ENCODE measurements at places on chromosomes 5 and 9. TPM values are rescaled to one million over a fixed set of nuclear protein-coding genes. Genes with fewer than 3 reads are reported as not detected.

DNA sequence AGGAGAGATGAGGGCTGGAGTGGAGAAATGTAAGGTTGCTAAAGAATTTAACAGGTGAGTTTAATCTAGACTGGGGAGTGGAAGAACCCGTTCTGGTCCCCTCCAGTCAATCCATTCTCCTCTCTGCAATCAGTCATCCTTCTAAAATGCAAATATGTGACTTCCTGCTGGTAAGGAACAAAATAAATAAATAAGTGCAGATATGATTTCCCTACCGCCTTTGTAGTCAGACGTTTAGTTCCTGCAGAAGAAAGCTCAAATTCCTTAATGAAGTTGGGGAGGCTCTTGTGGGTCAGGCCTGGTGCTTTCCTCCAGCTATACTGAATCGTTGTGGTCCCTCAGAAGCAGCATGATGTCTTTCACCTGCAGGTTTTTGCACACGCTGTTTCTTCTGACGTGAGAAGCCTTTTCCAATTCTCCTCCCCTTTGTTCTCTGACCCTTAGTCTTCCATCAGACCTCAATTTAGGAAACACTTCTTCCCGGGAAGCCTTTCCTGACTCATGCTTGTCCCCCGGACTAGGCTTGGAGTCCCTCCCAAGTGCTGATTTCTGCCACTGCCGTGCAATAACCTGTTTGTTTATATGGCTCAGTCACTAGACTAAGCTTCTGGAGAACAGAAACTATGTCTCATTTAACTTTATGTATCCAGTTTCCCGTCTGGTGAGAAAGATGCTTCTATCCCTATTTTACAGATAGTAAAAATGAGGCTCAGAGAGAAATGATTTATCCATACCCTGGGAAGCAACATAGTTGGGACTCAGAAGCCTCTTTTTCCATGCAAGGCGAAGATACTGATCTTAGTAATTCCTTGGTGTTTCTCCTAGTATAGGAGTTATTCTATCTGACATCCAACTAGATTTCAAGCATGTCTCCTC, 1.3 kb downstream of the ATP6V1G1 start:
- no peak for DNase-seq

DNA sequence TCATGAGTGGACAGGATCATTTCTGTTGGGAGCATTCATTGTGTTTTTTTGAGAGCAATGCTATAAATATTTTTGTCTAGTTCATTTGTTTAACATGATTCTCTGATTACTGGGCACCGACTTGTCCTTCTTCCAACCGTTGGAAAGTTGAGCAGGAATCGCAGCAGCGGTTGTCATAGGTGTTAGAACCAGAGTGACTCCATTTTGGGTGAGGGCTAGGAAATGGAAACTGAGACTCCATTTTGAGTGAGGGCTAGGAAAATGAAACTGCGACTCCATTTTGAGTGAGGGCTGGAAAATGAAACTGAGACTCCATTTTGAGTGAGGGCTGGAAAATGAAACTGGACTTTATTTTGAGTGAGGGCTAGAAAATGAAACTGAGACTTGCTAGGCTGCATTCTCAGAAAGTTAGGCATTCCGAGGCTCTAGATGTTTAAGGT, 100.6 kb downstream of the ICE1 start:
- DNase-seq, result no peak

DNA sequence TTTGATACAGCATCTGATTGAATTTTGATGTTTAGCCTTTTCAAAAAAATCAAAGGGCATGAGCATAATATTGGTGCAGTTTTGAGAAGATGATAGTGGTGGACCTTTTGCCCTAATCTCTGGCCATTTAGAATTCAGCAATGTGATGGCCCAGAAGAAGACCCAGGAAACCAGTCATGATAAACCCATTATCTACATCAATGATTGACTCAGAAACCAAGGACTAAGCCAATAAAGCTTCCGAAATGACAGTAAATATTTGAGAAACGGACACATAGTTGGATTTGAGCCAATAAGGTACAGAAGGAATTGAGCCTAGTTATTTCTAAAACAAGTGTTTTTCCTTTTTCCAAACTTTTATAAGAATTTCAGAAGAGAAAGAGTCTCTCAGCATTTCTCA, 1158.8 kb upstream of the DMAC1 start:
- DNase-seq, result no peak

DNA sequence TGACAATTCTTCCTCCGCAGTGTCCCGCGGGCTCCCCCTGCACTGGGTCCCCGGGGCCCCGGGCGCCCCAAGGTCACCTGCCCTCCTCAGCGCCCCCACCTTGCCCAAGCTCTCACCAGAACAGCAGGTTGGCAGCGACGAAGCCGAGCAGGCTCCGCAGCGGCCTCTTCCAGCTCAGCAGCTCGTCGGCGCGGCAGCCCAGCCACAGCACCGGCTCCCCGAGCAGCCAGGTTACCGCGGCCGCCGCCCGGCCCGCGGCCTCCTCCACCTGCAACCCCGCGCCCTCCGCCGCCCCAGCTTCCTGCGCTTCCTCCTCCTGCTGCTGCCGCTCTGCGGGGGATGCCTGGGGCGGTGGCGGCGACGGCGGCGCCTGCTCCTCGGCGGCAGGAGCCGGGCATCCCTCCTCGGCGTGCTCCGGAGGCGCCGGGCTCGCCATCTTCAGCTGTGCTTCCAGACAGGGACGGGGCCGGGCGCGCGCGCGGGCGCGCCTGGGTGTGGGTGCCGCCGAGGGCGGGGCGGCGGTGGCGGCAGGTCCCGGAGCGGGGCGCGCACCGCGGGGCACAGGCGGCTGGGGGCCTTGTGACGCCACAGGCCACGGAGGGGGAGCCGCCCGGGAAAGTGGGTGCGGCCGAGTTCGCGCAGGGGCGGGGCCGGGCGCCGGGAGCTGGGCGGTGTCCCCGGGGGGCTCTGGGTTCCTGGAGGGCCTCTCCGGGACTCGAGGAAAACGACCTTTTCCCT, at the start of gene RETREG1:
Gene RETREG1, minus strand, starts transcription at position 462 of the 738 bp plus-strand sequence. Its CDS starts 26 bp downstream, at position 436.
- peak; percentile 48 for DNase-seq

- DNase-seq, result no peak
Observed at GRCh38 chr5:159385536-159385935, 55.2 kb upstream of the IL12B start.

DNA sequence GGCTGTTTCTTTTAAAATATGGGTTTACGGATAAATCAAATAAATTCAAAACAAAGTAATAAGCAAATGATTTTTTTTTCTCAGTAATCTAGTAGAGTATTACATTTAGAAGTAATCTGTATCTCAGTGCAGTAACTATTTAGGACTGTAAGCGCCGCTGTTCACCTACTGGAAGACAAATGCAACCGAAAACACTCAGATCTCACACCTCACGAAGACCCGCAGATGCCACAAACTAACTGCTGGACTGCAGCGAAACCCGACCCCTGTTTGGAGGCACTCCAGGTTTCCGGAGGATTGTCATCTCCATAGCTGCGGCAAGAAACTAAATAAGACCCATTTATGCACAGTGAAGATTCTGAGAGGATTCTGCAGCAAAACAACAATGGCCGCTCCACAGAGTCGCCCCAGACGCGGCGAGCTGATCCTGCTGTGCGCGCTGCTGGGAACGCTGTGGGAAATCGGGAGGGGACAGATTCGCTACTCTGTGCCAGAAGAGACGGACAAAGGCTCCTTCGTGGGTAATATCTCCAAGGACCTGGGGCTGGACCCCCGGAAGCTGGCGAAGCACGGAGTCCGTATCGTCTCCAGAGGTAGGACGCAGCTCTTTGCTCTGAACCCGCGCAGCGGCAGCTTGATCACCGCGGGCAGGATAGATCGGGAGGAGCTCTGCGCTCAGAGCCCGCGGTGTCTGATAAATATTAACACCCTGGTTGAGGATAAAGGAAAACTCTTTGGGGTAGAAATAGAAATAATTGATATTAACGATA, at the start of gene PCDHGA8:
Gene PCDHGA8, plus strand, starts transcription at position 205 of the 770 bp plus-strand sequence. Its CDS starts 181 bp downstream, at position 386.
- no peak for DNase-seq

GRCh38 chr5:20611620-20612019, 623.6 kb upstream of the CDH18 start:
- DNase-seq, result no peak

DNA sequence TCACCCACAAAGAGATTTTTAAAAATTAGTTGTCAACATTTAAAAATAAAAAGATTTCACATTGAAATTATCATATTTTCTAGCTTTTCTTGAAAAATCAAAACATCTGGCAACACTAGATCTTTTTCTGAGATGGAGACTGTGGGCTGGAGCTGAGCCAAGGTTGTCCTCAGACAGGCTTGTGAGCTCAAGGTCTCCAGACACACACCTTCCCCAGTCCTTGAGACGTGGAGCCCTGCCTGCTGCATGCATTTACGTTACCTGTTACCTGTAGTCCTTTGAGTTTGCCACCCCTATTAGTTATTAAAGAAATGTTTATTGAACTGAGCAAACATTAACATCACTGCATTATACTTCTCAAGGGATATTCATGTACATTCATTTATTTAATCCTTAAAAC, 87.5 kb upstream of the TLE1 start:
- no peak for DNase-seq

ELOVL7 gene
- total RNA-seq, result 4.4 TPM

COL5A1 gene
- 24.3 TPM for total RNA-seq

DNA sequence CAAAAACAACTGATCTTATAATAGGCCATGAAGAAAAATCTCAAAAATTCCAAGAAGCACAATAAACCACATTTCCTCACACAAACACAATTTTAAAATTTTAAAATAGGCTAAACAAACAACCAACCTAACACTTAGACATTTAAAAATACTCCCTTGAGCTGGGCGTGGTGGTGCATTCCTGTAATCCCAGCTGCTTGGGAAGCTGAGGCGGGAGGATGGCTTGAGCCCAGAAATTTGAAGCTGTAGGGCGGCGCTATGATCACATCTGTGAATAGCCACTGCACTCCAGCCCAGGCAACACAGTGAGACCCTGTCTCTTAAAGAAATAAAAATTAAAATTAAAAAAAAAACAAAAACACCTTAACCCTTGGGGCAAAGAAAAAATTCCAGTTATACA, 36.9 kb upstream of the TESK1 start:
- DNase-seq, result no peak

CD274 gene
- total RNA-seq, result 0.56 TPM

DNA sequence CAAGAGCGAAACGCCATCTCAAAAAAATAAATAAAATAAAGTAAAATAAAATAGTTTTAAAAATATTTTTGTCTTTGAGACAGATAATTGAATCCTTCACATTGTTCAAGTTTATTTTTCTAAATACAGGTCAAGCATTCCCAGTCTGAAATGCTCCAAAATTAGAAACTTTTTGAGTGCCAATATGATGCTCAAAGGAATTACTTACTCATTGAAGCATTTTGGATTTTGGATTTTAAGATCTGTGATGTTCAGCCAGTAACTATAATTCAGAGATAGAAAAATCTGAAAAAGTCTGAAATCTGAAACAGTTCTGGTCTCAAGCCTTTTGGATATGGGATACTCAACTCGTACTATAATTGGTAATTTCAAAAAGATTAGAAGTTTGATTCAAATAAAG, 39.8 kb downstream of the RBM27 start:
- DNase-seq, result no peak

- DNase-seq, result no peak
Observed at GRCh38 chr5:57736716-57737115, 254.1 kb upstream of the ACTBL2 start.

GABRA1 gene
- not detected for total RNA-seq

DNA sequence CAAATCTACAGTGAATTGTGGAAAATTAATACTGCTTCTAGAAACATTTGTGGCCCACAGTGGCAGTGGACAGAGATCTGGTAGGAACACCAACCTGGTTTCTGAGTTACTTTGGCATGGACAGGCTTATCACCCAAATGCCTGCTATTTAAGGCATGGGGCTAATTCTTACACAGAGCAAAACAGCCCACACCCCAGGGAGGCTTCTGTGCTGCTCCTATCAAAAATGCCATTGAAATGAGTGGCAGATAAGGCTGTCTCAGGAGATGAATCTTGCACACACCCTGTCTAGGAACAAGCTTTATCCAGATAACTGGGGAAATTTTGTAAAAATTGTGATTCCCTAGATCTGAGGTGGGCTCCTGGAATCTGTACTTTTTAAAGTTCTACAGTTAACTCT, 307.1 kb downstream of the TLE1 start:
- DNase-seq, result no peak

DNA sequence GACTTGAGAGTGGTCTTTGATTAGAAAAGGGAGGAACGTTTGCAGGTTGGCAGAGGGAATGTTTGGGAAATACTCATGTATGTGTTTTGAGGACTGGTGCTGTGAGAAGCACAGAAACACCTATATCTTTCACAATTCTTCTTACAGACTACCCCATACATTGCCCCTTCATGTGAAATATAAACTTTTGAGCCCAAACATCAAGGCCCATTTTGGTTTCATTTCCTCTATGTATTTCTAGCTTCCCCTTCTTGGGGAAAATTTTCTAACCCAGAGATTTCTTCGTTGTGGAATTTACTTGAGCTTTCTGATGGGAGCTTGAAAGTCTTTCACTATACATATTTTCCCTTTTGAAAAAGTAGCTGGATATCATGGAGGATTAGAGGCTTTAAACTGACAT, 67.6 kb downstream of the FYB1 start:
- DNase-seq, result no peak

DNA sequence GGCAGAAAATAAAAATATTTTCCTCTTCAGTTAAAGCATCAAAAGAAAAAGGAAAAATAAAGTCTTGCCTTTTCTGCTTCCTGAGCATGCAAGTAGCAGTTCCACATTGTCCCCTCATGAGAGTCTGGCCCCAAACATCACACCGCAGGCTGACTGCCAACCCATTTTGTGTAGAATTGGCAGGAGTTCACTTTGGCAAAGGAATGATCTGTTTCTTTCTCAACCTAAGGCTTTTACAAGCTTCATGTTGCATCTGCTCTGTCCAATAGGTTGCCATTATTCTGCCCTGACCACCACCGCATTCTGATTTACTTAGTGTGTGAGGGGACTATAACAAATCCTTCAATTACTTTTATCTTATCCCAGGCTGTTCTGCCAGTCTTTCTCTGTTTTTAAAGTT, 249.5 kb downstream of the ISL1 start:
- no peak for DNase-seq

- no peak for DNase-seq
Observed at GRCh38 chr5:16687898-16688297, 71.1 kb upstream of the RETREG1 start.

- DNase-seq, result no peak
Observed at GRCh38 chr5:400282-401145, 42.5 kb upstream of the EXOC3 start.

ALG2 gene
- 28.9 TPM for total RNA-seq

GRCh38 chr5:6434731-6435130, 13.9 kb upstream of the UBE2QL1 start:
- no peak for DNase-seq

- DNase-seq, result no peak
Observed at GRCh38 chr9:79764374-79764773, 192.6 kb downstream of the TLE4 start.

PLCXD3 gene
- 0.26 TPM for total RNA-seq

Data from endothelial cell (in vitro differentiated cells).